ENCODE measurements at places on chromosomes 6 and 20.
A peak's percentile ranks its signal among the peaks of the same experiment; 100 is the strongest.

DNA sequence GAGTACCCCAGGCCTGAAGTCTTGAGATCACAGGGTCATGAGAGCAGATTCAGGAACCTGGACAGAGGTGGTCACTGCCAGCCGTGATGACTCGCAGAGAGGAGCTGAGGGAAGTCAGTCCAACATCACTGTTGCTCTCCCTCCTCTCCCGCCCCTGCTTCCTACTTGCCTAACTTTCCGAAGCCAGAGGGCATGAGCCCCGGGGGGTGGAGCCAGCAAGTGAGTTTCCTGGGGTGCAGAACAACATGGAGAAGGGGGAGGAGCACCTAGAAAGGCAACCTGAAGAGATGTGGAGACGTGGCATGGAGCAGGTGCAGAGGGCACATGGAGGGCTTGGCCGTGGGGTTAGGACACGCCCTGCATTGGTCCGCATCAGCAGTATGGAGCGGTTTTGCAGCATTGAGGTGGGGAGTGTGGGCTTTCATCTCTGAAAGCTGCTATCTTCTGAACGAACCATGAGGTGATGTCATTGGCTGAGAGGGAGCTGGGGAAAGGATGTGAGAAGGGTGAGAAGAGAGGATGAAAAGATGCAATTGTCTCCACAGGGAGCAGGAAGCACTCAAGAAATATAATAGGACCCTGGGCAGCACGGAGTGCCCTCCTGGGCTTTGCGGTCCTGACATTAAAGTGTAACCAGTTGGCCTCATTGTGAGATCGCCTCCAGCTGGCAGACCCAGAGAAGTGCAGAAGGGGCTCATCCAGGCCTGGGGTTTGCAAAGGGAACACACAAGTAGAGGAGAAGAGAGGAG is 25.0 kb downstream of the GDAP1L1 start:
- DNase-seq, result no peak

DNA sequence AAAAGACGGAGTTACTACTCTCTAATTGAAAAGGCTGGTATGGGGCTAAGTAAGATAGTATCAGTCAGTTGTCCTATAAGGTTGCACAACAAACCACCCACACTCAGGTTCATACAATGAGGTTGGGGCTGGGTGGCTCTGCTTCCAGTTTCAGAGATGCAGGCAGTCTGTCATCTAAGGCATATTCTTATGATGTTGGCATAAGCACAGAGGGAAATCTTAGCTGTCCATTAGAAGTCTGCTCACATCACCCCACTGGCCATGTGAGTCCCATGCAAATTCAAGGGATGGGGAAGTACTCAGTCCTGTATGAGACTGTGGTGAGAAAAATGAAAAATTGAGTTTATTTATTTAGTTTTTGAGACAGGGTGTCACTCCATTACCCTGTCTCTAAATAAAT is 118.6 kb downstream of the LAMP5 start:
- no peak for DNase-seq

GRCh38 chr6:125121894-125122293 is 31.7 kb upstream of the TPD52L1 start:
- no peak for DNase-seq

GRCh38 chr6:127538750-127539264 is 19.7 kb upstream of the MTCL3 start:
- no peak for DNase-seq

GRCh38 chr6:167855825-167856425 is 29.2 kb downstream of the AFDN start:
- DNase-seq, result no peak

- DNase-seq, result no peak
Measured at GRCh38 chr6:1610497-1611321, 994 bp downstream of the FOXC1 start.

DNA sequence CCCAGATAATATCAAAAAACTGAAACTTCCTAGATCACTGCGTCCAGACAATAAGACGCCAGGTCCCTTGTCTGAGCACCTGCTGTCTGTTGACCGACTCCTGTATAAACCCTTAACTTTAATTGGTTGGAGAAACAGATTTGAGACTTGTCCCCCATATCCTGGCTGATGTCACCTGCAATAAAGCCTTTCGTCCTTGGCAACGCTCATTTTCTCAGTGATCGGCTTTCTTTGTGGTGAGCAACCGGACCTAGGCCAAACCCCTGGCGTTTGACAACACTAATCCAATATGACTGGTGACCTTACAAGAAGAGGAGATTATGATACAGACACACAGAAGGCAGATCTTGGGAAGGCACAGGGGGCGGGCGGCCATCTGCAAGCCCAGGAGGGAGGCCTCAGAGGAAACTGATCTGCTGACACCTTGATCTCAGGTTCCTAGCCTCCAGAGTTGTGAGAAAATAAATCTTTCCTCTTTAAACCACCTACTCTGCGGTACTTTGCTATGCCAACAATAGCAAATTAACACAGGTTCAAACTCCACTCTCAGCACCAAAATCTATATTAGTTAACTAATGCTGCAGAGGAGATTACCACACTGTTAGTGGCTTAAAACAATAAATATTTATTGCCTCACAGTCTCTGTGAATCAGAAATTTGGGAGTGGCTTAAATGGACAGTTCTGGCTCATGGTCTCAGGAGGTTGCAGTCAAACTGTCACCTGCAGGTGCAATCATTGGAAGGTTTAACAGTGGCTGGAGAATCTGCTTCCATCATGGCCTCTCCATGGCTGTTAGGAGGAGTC is 178.7 kb downstream of the OTOR start:
- no peak for DNase-seq

DNA sequence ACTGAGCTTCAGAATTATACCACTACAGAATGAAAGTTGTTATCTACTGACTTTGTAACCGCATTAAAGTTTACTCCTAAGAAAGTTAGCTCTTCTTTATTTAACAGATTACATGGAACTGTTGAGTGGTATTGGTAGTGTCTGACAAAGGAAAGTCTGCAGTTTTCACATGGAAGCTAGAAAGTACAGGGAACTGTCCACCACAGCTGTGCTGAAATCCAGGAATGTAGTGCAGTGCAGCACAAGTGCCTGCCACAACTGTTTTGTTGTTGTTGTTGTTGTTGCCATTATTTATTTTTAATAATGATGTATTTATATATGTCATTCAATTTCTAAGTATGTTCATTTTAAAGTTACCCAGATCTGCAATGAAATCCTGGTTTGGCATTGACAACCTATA is 464.9 kb downstream of the TBC1D32 start:
- DNase-seq, result no peak

- DNase-seq, result no peak
Measured at GRCh38 chr6:11040134-11040533, 4.0 kb downstream of the ELOVL2 start.

DNA sequence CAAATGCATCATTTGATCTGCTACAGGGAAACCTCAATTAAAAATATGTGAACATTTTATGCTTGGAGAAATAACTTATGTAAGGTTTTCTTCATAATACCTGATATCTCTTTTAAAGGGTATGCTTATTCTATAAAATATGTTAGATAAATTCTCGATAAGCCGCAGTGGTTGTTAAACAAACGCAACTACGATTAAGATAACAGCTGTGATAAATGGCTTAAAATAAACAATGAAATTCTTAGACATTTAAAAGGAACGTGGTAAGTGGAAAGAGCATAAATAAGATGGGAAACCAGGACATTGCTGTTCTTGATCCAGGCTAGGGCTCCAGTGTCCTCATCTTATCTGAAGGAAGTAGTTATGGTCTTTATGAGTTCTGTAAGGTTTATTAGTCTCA is 415.9 kb downstream of the CD83 start:
- no peak for DNase-seq

GRCh38 chr6:46421939-46422338 is 69.3 kb downstream of the RCAN2 start:
- no peak for DNase-seq

DNA sequence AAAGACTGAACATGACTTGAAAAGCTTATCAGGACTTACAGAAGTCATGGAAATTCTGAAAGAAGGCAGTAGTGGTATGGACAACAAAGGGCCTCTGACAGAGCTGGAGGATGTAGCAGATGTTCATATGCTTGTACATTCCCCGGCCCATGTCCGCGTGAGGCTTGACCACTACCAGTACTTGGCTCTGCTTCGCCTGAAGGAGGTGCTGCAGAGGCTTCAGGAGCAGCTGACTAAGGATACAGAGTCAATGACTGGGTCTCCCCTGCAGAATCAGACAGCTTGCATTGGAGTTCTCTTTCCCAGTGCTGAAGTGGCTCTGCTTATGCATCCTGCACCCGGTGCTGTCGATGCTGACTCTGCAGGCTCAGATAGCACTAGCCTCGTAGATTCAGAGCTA is 29.2 kb downstream of the TAF11 start:
- DNase-seq, result no peak

- no peak for DNase-seq
Measured at GRCh38 chr6:144155529-144155928, 5.2 kb downstream of the STX11 start.

DNA sequence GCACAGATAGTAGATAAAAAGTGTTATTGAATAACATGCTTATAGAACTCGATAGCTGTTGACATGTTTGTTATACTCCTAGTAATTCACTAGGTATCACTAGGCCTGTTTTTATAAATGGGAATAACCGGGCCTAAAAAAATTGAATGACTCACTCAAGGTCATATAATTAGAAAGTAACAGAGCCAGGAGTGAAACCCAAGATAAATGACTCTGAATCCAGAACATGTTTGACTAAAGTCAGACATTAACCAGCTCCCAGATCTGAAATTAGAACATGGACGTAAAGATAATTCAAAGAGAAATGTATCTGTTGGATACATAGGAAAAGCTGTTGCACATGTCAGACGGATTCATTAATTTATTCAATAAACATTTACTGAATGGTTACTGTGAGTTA is 26.9 kb downstream of the RGS17 start:
- no peak for DNase-seq

- no peak for DNase-seq
Measured at GRCh38 chr20:7856756-7857155, 83.5 kb downstream of the HAO1 start.

- DNase-seq, result no peak
Measured at GRCh38 chr6:80440496-80441115, 334.1 kb downstream of the BCKDHB start.

DNA sequence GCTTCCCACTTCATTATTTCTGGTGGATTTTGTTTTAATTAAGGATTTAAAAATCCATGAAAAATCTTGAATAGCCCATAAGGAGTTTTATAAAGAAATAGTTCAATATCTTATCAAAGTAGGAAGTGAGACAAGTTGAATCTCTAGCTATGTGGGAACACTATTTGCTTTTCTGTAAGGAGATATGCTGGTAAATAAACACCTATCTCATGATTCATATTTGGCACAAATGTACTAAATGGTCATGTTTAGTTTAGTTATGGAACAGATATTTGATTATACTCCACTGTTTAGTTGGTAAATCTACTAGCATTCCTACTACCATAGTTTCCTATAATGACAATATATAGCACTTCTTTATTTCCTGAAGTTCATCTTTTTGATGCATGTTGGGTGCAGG is 239.9 kb upstream of the CEP162 start:
- no peak for DNase-seq

DNA sequence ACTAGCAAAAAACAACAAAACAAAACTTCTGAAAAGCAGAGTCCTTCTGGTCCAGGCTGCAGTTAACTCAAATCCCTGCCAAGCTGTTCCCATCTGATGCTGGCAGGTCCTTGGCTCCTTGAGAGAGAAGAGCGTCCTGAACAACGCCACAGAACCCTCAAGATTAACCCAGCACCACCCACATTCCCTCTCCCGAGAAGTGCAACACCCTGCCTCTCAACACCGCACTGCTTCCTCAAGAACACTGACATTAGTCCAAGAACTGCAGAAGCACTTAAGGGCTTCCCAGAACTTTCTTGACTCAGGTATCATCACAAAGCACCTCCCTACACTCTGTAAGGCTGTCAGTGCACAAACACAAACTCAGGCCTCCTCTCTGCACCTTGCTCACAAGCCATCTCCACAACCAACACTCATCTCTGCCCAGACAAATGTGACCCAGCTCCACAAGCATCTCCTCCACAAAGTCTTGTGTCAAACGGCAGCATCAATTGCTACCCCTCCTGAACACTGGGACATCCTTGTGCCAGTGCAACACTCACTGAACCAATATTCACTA is 7.5 kb downstream of the MRPL14 start:
- DNase-seq, result no peak

DNA sequence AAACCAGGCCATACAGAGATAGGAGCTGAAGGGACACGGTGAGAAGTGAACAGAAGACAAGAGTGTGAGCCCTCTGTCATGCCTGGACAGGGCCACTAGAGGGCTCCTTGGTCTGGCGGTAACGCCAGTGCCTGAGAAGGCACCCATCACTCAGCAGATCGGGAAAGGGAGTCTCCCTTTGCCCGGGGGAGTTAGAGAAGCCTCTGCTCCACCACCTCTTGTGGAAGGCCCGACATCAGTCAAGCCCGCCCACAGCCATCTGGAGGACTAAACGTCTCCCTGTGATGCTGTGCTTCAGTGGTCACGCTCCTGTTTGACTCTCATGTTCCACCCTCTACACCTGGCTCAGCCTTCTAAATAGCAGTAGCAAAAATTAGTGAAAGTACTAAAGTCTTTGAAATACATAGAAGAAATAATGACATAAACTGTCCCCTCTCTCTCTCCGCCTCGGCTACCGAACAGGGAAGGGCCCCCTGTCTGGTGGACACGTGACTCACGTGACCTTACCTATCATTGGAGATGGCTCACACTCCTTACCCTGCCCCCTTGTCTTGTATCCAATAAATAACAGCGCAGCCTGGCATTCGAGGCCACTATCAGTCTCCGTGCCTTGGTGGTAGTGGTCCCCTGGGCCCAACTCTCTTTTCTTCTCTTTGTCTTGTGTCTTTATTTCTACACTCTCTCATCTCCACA is 66.7 kb downstream of the RPP21 start:
- peak; percentile 41 for DNase-seq

DNA sequence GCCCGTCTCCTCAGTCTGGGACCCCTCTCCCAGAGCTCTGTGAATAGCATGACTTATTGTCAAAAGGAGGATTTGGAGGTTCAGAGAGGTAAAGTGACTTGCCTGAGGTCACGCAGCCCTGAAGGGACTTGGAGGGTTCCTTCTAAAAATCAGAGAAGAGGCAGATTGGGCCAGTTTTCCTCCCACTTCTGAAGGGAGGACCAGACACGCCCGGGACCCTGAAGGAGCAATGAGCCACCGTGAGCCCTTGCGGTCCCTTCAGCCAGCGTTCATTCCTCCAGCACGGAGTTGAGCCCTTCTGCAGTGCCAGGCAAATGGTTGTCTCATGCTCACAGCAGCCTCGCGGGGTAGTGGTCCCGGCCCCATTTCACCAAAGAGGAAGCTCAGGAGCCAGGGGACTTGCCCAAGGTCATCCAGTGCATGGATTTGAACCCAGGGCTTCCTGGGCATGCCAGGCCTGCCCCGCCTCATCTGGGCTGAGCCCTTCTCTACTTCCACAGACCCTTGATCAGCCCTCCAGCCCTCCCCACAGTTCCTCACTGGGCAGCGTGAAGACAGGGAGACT is 7.4 kb downstream of the SRC start:
- no peak for DNase-seq

DNA sequence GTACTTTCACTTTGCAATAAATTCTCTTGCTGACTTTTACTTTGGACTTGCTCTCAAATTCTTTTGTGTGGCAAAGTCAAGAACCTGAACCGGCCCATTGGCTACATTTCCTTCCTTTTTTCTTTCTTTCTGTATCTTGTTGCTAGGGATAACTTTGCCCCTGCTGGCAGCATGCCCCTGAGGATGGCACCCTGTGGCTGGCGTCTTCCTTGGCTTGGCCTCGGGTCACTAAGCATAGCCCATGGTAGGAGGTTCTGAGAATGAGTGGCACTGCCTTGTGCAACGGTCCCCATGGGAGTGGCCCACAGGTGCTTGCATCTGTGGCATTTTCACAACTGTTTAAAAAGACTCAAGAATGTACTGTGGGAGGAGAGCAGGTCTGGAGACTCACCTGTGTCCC is 14.0 kb upstream of the HLA-F start:
- no peak for DNase-seq

- no peak for DNase-seq
Measured at GRCh38 chr6:168028181-168028580, 30.7 kb downstream of the KIF25 start.

Measured in stimulated activated CD8-positive, alpha-beta memory T cell treated with anti-CD3 and anti-CD28 coated beads, Interleukin-4, amount 100 ng/mL, for 1 hour (primary cell).